ENCODE measurements at places on chromosomes 4 and X.

DNA sequence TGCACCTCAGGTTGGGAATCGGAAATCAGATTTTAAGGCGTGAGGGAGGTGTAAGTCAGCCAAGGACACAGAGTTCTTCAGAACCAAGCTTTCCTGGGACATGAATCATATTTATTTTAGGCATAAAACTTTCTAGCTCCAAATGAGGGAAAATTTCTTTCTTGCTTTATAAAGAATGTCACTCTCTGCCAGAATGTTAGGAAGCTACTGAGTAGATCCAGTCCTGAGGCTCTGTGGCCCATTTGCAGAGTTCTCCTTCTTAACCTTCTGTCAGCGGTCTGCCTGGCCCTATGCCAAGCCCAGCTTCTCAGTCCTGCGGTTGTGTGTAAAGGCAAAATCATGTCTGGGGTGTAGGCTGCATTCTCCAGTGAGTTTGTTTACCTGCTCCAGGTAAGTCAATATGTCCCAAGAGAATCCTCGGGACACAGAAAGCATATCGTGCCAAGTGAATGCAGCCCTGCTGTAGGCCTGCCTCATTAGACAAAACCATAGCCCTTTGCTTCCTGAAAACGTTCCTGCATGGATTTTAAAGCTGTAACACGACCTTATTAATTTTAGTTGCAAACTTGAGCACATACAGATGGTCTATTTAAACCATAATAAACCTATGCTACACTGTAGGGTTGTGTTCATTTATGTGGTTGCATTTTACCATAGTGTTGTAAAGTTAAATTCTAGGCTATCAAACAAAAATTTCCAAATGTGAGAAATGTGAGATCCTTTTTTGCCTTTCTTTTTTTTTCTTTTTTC is 29.2 kb upstream of the CCNI start:
- DNase-seq = no peak

GRCh38 chr4:120111745-120112144 is 45.1 kb upstream of the MAD2L1 start:
- no peak for DNase-seq

GRCh38 chrX:46599051-46599560 is 25.5 kb downstream of the CHST7 start:
- no peak for DNase-seq

DNA sequence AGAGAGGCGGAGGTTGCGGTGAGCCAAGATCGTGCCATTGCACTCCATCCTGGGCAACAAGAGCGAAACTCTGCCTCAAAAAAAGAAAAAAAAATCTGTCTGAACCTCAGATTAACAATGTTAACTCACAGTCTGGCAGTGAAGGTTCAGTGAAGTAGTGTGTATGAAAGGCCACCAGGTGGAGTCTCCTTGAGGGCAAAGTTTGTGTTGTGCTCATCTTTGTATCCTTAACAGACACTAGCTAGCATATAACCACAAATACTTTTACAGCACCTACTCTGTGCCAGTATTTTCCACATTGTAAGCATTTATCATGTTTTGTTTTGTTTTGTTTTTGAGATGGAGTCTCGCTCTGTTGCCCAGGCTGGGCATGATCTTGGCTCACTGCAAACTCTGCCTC is 46.0 kb upstream of the MGST2 start:
- no peak for DNase-seq

- no peak for DNase-seq
Measured at GRCh38 chr4:15577508-15577907, 77.6 kb downstream of the FBXL5 start.

DNA sequence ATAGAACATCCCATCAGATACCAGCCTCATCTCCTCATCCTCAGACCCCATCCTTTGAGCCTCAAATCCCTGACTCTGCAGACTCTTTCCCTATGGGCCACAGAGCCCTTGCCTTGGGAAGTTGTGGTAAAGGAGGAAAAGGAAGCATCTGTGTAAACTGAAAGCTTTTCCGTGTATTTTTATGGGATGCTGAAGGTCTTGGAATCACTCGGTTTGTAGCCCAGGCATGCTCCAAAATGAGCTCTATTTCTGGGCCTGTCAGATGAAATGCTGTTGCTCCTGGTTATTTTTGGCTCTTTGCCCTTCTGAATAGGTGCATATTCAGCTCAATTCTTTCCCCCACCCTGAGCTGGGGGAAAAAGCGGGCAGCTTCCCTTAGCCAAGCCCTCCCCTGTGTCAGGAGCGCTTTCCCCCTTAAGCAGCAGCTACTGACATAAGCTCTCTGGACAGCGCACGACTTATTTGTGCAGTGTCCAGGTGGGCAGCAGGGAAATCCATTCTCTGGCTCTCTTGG is 5.0 kb upstream of the SEL1L3 start:
- no peak for DNase-seq

- no peak for DNase-seq
Measured at GRCh38 chrX:71629467-71629866, 11.2 kb upstream of the CXCR3 start.

- no peak for DNase-seq
Measured at GRCh38 chrX:130055103-130055502, 55.2 kb downstream of the ELF4 start.

- no peak for DNase-seq
Measured at GRCh38 chr4:17968721-17969120, 52.8 kb downstream of the LCORL start.

- DNase-seq = no peak
Measured at GRCh38 chr4:625631-626161, 323 bp downstream of the PDE6B start.

- DNase-seq = no peak
Measured at GRCh38 chr4:2243681-2244380, 1.9 kb upstream of the HAUS3 start.

DNA sequence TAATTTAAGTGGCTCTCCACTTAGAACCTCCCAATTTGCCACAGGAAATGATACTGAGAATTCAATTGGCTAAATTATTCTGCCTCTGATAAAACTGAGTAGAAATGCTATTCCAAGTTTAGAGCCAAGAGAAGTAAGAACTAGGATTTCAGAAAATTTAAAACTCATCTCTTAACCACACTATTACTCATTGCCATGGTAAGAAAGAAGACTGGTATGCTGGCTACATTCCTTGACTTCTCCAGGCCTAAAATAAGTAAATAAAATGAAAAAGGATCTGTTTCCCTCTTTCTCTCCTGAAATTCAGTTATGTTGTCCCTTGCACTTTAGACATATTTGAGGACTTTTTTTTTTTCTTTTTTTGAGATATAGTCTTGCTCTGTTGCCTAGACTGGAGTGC is 23.3 kb downstream of the ZNF280C start:
- no peak for DNase-seq

- DNase-seq = no peak
Measured at GRCh38 chr4:137213372-137214173, 318.7 kb downstream of the PCDH18 start.

DNA sequence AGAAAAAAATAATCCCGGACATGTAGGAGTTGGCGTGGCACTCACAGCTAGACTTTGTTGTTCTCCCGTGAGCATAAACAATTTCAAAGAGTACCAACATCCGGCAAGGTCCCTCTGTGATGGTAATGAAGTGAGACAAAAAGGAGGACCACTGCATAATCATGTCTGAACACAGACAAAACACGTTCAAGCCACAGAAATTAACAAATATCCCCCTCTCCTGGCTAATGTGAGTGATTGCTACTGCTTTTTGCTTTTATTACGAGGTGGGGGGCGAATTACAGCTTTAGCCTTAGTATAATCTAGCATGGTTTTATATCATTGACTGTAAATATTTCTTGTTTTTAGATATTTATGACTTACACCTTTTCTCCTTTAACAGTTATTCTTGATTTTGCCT is 118.5 kb downstream of the PLS3 start:
- no peak for DNase-seq

- no peak for DNase-seq
Measured at GRCh38 chr4:139900964-139901376, 235.4 kb downstream of the MGST2 start.

GRCh38 chrX:31024866-31025265 is 47.0 kb downstream of the FTHL17 start:
- DNase-seq = no peak

- no peak for DNase-seq
Measured at GRCh38 chr4:168636506-168637196, 139.8 kb downstream of the PALLD start.

- DNase-seq = no peak
Measured at GRCh38 chrX:13110433-13111324, 66.3 kb upstream of the FAM9C start.
